ENCODE measurements at places on chromosomes 13 and 19. TPM values are rescaled to one million over a fixed set of nuclear protein-coding genes. Genes with fewer than 3 reads are reported as not detected.

The AP3D1 gene
- 26.2 TPM for total RNA-seq

The NPAS1 gene
- total RNA-seq, result 0.10 TPM

The FAM83E gene
- total RNA-seq, result 0.73 TPM

The KLK3 gene
- 0.31 TPM for total RNA-seq

The KLK1 gene
- not detected for total RNA-seq

The ZNF415 gene
- total RNA-seq, result 0.52 TPM

The FGF14 gene
- under 0.01 TPM for total RNA-seq

The KCNN4 gene
- 9.9 TPM for total RNA-seq

The GPR12 gene
- not detected for total RNA-seq

The CEACAM3 gene
- total RNA-seq, result 0.52 TPM

The ZFP14 gene
- total RNA-seq, result 4.4 TPM

The SMIM17 gene
- not detected for total RNA-seq

The OR7D2 gene
- under 0.01 TPM for total RNA-seq

The PGLYRP1 gene
- total RNA-seq, result not detected

The VN1R2 gene
- total RNA-seq, result not detected

The ZNF14 gene
- total RNA-seq, result 68.2 TPM

The EXOC3L2 gene
- 0.31 TPM for total RNA-seq

The ZNF844 gene
- total RNA-seq, result 32.2 TPM

The CAMSAP3 gene
- 0.10 TPM for total RNA-seq

The KEAP1 gene
- 10.4 TPM for total RNA-seq

The CYP2F1 gene
- 0.10 TPM for total RNA-seq

The OR7A10 gene
- not detected for total RNA-seq

The FGF22 gene
- total RNA-seq, result 0.10 TPM

The TFPT gene
- 5.7 TPM for total RNA-seq

The CCDC122 gene
- 0.52 TPM for total RNA-seq

The SPACA6 gene
- 1.8 TPM for total RNA-seq

The TRIM28 gene
- 152 TPM for total RNA-seq

The ANKRD24 gene
- 0.10 TPM for total RNA-seq

The ZNF229 gene
- 0.21 TPM for total RNA-seq

The CDC37 gene
- total RNA-seq, result 114 TPM

The IGFL3 gene
- not detected for total RNA-seq

The VSTM2B gene
- not detected for total RNA-seq

The C2CD4C gene
- total RNA-seq, result not detected

The NLRP8 gene
- not detected for total RNA-seq

The WASF3 gene
- total RNA-seq, result 0.94 TPM

The CYP2A7 gene
- total RNA-seq, result not detected

The RASIP1 gene
- 0.10 TPM for total RNA-seq

The ZNF649 gene
- total RNA-seq, result 18.3 TPM

The TGFBR3L gene
- 0.10 TPM for total RNA-seq

The LIM2 gene
- total RNA-seq, result 0.21 TPM

The ICAM4 gene
- total RNA-seq, result 7.9 TPM

The C19orf81 gene
- total RNA-seq, result not detected

The KANK3 gene
- total RNA-seq, result 0.42 TPM

The RFPL4AL1 gene
- not detected for total RNA-seq
